ENCODE measurements at places on chromosomes 11 and 22.

GRCh38 chr22:39703928-39704639 lies 133.5 kb downstream of the CACNA1I start:
- no peak for DNase-seq

DNA sequence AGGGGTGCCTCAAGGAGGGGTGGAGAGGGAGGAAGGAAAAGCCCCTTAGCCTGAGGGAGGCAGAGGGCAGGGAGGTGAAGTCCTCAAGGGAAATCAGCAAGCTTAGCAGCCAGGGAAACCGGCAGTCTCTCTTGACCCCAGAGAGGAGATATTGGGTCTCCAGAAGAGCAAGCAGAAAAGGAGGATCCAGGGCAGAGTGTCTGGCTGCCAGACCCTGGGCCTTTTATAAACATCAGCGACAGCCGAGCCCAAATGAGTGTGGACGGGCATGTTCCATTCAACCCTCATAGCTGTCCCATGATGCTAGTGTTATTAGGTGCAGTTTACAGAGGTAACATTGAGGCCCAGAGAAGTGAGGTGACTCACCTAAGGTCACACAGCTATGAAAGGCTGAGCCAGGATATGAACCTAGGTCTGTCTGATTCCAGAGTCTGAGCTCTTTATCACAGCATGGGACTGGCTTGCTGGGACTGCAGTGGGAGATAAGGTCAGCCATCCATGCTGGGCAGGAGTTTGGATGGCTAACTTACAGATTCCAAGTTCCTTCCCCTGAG lies 9.3 kb downstream of the PRDM11 start:
- no peak for DNase-seq

- DNase-seq = no peak
Measured at GRCh38 chr11:117011541-117011898, 86.7 kb downstream of the SIK3 start.

GRCh38 chr22:17119481-17120202 lies 1.5 kb downstream of the TMEM121B start:
- no peak for DNase-seq

Data from CD4-positive, alpha-beta T cell treated with Interleukin-6 at 100 ng/mL for 8 hours (primary cell).